Stimulated activated CD8-positive, alpha-beta memory T cell treated with anti-CD3 and anti-CD28 coated beads, Interleukin-4, amount 100 ng/mL, for 4 hours (primary cell): ENCODE measurements at places on chromosomes 4 and X.

DNA sequence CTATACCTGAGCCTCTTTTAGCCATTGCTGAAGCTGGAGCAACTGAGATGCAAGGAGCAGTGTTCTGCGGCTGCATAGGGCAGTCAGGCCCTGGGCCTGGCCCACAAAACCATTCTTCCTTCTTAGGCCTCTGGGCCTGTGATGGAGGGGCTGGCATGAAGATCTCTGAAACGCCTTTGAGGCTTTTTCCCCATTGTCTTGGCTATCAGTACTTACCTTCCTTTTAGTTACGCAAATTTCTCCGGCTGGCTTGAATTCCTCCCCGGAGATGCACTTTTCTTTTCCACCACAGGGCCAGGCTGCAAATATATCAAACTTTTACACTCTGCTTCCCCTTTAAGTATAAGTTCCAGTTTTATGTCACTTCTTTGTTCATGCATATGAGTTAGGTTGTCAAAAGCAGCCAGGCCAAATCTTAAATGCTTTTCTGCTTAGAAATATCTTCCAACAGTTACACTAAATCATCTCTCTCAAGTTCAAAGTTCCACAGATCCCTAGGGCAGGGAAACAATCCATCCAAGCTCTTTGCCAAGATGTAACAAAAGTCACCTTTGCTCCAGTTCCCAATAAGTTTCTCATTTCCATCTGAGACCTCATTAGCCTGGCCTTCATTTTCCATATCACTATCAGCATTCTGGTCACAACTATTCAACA, 194.4 kb upstream of the PCDH7 start:
- no peak for DNase-seq

GRCh38 chr4:150769248-150769647, 187.3 kb downstream of the MAB21L2 start:
- no peak for DNase-seq

DNA sequence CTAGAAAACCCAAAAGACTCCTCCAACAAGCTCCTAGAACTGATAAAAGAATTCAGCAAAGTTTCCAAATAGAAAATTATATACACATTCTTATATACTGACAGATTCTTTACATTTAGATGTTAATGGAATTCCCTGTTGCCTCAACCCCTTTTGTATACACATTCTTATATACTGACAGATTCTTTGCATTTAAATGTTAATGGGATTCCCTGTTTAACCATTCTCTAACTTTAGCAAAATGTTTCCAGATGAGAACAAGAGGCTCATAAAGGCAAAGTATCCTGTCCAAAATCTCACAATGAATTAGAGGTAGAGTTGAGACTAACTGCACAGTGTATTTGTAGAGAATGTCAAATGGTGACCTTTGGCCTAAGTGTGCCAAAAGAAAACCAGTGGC, 23.1 kb upstream of the AR start:
- DNase-seq = no peak

DNA sequence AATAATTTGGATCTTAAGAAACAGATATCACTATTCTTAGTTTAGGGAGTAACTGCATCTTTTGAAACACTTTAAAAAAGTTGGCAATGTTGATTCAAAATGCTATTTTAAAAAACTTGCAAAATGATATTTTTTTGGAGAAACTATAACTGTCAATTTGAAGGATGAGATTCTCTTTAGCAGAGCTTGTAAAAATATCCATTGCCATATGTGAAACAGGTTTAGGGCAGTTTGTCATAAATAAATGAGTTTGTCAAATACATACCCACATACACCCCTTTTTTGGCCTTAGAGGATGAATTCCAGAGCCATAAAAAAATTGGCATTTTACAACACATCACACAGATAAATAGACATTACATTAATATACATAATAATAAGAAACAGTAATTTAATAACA, 174.6 kb downstream of the BMPR1B start:
- DNase-seq = no peak

DNA sequence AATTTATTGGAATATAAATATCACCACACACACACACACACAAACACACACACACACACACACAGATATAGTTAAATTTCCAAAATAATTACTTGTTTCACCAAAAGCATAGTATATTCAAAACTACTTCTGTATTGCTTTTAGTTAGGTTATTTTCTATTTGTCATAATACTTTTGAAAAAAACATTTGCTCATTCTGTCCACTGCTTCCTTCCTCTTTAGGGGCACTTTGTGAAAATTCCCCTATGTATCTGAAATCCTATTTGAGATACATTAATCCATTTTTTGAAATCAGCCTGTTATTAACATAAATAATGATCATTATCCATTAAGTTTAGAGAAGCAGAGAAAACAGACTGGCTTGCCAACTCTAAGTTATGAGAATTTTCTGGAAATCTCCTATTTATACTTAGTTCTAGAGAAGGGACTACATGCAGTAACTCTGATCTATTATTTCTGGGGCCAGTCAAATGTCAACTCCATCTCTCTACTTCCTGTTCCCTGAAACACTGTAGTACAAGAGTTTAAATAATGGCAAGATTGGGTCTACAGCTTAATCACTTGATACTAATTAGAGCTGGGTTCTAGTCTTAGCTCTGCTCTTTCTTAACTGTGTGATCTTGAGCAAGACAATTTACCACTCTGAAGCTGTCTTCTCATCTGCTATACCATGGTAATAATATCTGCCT, 54.4 kb upstream of the GPR174 start:
- no peak for DNase-seq

DNA sequence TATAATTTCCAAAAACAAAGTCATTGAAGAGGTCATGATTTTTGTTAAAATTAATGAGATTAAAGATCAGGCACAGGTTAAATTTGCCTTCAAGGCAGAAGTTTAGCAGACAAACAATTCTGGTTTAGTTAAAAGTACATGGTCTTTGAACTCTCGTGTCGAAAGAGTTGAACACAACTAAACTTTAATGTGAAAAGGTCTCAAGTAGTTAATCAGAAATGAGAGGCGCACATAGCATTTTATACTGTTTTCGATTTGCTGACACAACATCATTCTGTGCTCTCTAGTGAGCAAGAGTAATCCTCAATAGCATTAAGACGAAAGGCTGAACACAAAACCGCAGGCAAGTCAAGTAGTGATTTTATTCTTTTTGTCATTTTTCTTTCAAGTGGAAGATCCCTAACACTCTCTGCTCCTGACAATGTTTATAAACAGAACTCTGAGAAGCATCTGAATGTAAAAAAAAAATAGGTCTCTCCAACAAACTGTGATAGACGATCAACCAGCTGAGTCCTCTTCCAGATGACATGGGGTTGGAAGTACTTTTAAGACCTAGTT, 49.8 kb downstream of the SH3RF1 start:
- no peak for DNase-seq
